Mesenteric fat pad (tissue), 1 donor: ENCODE measurements at places on chromosomes 16 and 17. TPM values are rescaled to one million over a fixed set of nuclear protein-coding genes. Genes with fewer than 3 reads are reported as not detected.

GRCh38 chr16:86342161-86342834, 168.0 kb upstream of the FOXF1 start:
- DNase-seq, result no peak

- DNase-seq, result no peak
These were observed 5.3 kb downstream of the MPP2 start for GRCh38 chr17:43901861-43902589.

DNA sequence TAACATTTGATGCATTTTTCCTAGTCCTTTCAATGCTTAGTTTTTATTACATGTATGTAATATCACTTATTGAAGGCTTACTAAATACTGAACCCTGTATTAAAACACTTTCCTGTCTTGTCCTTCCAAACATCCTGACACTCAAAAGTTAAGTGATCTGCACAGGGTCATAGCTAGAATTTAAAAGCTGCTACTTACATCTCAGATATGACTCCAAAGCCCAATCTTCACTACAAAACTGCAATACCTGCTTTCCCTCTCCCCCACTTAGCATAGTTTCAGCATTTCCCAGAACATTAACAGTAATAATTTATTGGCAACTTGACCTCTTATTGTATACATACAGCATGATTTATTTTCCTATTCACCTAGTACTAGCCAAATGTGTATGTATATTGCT, 4.3 kb upstream of the TRIM37 start:
- DNase-seq, result no peak

GRCh38 chr16:3508736-3509135, 7.9 kb downstream of the CLUAP1 start:
- DNase-seq, result peak; percentile 41

GRCh38 chr16:61791464-61791863, 244.8 kb downstream of the CDH8 start:
- DNase-seq, result no peak

DNA sequence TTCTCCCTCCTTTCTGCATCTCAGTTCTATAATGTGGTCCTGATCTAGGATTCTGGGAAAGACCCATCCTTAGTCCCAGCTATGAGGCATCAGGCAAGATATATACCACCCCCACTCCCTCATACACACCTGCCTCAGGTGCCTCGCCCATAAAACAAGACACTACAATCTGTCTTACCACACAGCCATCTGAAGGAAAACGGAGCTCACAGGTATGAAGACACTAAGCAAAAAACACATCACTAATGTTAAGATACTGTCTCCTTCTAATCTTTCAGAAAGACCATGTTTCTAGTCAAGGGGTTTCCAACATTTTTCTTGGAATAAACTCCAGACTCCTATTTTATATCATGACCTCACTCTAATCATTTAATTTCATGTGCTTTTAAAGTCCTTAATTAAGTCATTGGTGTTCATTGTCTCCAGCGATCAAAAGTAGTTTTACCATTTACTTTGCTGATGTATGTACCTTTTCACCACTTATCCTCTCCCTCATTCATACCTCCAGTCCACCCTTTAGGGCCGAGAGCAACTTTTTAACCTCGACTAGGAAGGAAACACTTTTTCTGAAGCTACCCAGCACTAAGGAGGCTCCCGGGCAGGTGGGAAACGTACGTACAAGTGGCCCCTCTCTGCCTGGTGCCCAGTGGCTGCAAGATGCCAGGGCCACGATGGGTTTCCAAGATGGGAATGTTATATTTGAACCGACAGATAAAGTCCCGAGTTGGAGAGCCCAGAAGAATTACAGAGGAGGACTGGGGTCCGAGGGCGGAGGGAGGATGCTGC, 979 bp downstream of the MAP3K14 start:
- no peak for DNase-seq

IRX3 gene
- 1.4 TPM for total RNA-seq

DNA sequence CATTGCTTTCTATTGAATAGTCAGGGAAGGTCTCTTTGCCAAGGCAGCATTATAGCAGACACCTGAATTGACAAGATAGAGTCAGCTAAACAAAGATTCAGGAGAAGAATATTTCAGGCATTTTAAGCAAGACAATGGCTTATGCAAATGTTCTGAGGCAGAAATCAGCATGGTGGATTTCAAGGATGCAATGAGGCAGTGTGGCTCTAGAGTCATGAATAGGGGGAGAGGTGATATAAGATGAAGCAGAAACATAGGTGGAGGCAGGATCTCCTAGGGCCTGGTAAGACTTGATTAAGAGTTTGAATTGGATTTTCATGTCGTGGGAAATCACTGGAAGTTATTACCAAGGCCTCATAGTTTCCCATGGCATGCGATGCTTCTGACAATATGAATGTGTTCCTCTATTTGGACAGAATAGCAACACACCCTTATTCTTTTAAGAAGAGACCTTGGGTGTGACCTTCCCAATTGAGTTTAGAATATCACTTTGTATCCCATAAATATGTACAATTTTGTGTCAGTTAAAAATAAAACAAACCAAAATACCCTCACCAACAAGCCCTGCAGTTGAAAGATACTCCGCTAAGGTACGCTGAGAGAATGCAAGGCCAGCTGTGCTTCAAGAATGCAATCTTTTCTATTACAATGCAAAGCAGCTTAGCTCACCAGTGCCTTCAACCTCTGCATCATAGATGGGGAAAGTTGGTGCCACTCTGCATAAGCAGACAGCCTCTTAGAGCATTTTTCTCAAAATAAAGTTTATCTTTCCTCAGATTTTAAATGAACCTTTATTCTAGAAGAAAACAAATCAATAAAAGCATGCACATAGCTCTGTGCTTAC, 139.6 kb upstream of the SALL1 start:
- DNase-seq, result no peak

ITGB3 gene
- 17.9 TPM for total RNA-seq

- DNase-seq, result no peak
These were observed 24.7 kb downstream of the WIPF2 start for GRCh38 chr17:40243761-40244160.

DNA sequence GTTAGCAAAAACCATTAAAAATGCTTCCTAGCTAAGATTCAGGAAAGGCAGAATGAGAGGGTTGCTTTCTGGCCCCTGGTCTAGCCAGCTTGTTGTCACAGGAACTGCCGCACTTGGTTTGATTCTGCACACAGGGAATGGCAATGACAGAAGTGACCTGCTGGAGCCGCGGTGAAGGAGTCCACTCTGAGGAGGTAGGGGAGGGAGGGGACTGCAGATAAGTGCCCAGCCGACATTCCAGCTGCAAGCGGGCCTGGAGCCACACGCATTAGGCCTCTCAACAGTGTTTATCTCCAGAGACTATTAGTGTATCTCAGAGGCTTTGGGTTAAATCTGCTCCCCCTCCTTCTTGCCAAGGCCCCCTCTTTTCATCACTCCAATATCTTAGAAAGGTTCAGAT, 38.6 kb downstream of the CDRT15 start:
- DNase-seq, result no peak

- DNase-seq, result no peak
These were observed 108.6 kb downstream of the CMIP start for GRCh38 chr16:81553080-81553813.

- no peak for DNase-seq
These were observed at the start of gene LGALS3BP for GRCh38 chr17:78979780-78980623. LGALS3BP (minus strand) TSS chr17:78979923; CDS start chr17:78977191, 2,732 bp downstream.

TBC1D3D gene
- not detected for total RNA-seq

CEP295NL gene
- total RNA-seq, result 6.5 TPM

DNA sequence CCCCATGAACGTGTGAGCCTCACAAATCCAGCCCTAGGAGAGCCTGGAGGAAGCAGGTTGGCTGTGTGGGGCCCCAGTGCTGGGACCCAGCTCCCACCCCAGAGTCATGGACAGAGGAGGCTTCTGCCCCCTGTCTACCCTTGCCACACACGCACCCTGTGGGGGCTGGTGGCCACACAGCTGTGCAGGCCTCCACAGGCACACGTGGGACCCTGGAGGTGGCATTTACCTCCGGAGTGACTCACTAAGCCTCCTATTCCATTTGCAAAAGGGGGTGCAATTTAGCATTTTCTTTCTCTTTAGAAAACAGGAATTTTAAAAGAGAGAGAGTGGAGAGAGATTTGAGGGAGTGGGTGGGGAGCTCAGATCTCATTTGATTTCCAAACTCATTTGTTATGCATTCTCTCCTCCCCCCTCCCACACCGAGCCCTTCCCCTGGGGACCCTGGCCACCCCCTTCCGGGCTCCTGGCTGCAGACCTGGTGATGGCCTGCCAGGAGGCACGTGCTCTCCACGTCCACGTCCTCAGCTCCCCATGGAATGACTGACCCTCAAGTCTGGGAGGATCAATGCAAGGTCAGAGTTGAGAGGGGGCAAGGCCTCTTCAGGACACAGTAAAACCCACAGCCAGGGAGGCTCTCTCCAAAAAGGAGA, 6.8 kb downstream of the PITPNM3 start:
- no peak for DNase-seq

- no peak for DNase-seq
These were observed 16.1 kb upstream of the KCNJ12 start for GRCh38 chr17:21360048-21360447.

- DNase-seq, result no peak
These were observed 66.6 kb upstream of the LHX1 start for GRCh38 chr17:36870720-36870999.

GRCh38 chr16:5735444-5735843, 637.8 kb upstream of the EEF2KMT start:
- no peak for DNase-seq

APOBR gene
- total RNA-seq, result 4.1 TPM

GRCh38 chr17:3647769-3648555, 11.4 kb downstream of the CTNS start:
- no peak for DNase-seq

- no peak for DNase-seq
These were observed 67.8 kb downstream of the TMEM100 start for GRCh38 chr17:55654821-55655220.

DNA sequence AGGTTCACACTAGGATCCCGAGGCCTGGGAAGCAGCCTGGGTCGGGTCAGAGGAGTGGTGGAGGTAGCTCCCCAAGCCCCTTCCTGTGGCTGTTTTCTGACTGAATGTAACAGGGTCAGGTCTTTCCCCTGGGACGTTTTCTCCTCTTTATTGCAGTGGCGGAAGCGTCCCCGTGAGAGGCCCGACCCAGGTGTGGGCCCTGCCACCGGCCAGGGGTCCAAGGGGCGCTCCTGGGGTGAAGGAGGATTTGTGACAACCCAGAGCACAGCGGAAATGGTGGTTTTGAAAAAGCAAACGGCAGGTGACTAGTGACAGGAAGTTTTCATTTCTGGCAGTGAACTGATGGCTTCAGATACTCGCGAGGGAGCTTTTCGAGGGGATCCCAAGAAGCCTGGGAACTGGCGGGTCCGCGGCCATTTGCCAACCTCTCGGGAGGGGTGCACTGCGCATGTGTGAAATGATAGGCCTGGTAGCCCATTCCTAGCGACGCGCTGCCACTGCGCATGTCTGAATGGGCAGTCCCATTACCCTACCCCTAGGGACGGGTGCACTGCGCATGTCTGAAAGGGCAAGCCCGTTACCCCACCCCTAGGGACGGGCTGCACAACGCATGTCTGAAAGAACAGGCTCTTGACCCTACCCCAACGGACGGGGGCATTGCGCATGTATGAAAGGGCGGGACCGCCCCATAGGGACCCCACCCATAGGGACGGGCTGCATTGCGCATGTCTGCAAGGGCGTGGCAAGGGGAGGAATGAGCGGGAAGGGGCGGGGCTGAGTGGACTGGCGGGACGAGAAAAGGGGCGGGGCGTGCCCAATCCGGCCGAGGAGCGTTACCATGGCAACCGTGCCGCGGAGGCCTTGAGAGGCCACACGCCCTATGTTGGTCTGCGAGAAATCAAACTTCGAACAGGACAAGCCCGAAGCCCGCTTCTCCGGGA, 1747.9 kb downstream of the TP53TG3F start:
- DNase-seq, result no peak

GRCh38 chr16:27330542-27330941, 16.8 kb downstream of the IL4R start:
- no peak for DNase-seq

GRCh38 chr17:51375771-51376170, 115.4 kb downstream of the UTP18 start:
- DNase-seq, result no peak

KCNH6 gene
- total RNA-seq, result not detected

DNA sequence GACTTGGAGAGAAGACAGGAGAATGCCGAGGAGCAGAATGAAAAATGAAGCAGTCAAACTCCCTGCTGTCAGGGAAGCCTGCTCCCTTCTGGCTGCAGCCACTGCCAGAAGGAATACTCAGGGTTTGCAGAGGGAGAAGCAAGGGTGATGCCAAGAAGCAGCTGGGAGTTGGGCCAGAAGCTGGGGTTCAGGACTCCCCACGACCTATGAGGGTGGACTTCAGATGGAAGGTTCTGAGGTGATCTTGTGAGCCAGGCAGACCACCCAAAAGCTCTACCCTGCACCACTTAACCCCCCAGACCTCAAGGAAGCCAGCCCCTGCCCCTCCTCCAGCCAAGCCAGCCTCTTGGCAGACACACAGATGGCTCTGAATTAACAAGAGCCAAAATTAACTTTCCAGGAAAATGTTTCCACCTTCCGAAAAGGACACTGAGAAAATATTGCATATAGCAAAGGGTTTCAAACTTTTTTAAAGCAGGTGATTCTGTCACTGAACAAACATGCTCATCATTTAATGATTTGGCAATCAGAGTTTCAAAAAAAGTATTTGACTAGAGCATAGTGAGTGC, 126.0 kb upstream of the ERCC4 start:
- DNase-seq, result no peak

ATP2A1 gene
- total RNA-seq, result 0.48 TPM

DNA sequence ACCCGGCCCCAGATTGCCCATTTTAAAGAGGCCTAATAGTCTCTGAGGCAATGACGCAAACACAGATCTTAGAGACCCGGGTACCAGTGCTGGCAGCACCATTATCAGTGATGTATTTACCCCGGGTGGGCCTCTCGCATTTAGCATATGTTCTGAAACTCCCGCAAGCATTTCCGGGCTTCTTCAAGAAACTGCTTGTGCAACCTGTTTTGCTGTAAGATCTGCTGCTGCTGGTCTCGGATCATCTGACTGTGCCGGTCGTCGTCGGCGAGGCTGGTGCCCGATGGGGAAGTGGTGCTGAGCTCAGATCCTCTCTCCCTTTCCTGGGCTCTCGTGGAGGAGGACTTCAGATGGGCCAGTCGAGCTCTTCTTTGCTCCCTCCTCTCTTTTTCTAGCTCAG, 12.5 kb downstream of the CEP295NL start:
- no peak for DNase-seq

GRCh38 chr16:82855471-82855870, 228.7 kb downstream of the CDH13 start:
- no peak for DNase-seq

DNA sequence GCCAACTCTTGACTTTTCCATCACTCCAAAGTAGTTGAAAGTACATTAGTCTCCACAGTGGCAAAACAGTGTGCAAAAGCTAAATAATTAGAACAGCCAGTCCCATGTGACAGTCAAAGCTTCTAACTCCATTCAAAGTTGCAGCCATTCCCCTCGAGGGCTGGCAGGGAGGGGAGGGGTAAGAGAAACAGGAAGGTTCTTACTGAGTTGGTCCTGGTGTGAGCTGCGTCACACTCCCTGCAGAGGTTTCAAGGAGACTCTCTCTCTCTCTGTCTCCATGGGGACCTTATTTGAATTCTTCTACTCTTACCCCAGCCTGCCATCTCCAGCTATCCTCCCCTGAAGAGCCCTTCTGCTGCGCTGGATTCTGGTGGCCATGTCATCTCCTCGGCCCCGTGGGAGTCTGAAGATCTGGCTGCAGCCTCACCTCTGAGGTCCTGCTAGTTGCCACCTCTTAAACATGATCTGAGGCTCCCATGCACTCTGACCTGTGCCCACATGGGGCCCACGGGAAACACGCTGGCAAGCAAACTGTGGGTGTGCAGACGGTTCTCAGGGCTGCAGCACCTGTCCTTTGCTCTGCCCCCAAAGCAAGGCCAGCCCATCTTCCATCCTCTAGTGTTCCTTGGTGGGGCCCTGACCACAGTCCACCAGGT, 23.3 kb upstream of the STH start:
- no peak for DNase-seq
